ENCODE measurements at places on chromosomes 2 and 18. TPM values are rescaled to one million over a fixed set of nuclear protein-coding genes. Genes with fewer than 3 reads are reported as not detected.
A peak's percentile ranks its signal among the peaks of the same experiment; 100 is the strongest.

Gene EPB41L3
- total RNA-seq: 14.0 TPM

DNA sequence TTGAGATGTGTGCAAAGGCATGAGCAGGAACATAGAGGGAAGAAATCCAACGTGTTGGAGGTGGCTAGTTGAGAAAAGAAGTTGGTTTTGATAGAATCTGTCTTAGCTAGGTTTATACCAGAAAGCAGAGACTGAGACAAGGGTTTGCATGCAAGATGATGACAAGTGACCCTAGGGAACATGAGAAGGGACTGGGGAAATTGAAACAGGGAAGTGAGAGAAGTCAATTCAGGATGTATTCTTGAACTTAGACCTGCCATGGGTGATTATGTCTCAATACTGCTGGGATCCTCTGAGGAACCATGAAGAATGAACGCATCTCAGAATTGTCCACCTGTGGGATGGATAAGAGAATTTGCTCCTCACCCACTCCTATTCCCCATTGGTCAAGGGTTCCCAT, 20.5 kb downstream of the IL36A start:
- DNase-seq: no peak

DNA sequence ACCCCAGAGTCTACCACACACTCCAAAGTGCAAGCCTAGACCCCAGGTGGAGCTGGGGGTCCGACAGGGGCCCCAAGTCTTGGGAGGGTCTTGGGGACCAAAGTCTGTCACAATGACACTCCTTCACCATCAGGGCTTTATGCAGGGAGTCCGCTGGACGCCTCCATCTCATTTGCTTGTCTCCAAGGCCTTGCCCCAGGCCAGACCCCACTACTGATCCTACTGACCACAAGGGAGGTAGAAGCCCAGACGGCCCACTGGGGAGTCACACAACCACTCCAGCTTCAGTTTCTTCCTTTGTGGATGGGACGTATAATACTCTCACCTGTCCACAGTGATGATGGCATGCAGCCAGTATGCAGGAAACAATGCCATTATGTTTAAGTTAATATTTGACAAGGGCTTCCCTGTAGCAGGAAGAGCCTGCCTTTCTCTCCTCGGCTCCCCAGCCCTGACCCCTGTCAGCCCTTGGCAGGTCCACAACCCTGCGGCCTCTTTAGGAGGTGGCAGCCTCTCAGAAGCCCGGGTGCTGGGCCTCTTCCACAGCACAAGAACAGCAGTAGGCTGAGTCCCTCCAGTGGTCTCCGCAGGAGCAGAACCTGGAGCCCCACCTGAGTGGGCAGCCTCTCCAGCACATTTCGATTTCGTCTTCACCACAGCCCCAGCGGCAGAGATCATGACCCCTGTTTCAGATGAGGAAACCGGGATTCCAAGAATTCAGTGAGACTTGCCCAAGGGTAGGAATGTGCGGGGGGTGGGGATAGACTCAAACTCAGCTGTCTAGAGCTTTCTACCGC, 6.5 kb downstream of the BIN1 start:
- no peak for DNase-seq

- no peak for DNase-seq
These were observed 325.4 kb downstream of the ERBB4 start for GRCh38 chr2:212213191-212213590.

DNA sequence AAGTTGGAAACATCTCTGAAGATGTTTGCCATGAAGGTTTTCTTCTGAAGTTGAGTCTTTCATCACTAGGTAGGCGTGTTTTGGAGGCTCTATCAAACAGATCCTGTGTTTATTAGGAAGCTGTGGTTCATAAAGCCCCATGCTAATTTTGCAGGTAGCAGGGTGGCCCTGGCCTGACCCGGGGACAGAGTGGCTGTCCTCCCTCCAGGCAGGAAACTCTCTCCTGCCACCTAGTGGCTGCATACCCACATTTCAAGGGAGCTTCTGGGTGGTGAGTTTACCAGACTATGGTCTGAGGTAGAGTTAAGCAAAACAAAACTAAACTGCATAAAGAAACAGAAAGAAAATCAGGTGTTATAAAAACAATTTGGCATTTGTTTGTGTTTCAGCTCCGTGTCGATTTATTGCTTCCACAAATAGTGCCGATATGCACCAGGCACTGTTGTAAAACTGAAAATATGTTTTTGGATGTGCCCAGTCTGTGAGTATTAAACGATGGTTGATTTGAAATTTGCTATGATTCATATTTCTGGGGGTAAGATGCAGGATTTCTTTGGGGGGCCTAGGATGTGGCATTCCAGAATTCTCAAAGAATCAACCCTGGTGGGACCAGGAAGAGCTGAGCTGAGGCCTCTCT, 26.0 kb upstream of the IL37 start:
- peak; percentile 85 for DNase-seq

Gene EFR3B
- total RNA-seq: 8.9 TPM

DNA sequence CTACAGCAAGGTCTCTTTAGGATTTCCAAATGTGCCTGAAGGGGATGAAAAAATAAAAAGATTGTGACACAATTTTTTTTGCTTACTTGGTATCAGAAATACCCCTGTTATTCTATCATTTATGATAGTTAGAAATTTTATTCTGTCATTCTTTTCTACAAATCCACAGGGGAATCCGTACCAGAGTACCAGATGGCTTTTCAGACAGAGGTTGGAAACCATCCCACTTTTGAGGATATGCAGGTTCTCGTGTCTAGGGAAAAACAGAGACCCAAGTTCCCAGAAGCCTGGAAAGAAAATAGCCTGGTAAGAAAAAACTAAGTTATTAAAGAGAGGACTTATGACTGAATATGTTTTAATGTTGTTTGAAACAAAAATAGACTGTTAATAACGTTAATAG, 92.6 kb upstream of the FAM117B start:
- DNase-seq: no peak

- DNase-seq: no peak
These were observed 41.5 kb downstream of the YPEL5 start for GRCh38 chr2:30188292-30188691.

Gene CYS1
- 3.8 TPM for total RNA-seq

Gene LYG2
- total RNA-seq: not detected
